ENCODE measurements at places on chromosomes 6 and 20. TPM values are rescaled to one million over a fixed set of nuclear protein-coding genes. Genes with fewer than 3 reads are reported as not detected.

Gene PARD6B
- total RNA-seq: 12.2 TPM

DNA sequence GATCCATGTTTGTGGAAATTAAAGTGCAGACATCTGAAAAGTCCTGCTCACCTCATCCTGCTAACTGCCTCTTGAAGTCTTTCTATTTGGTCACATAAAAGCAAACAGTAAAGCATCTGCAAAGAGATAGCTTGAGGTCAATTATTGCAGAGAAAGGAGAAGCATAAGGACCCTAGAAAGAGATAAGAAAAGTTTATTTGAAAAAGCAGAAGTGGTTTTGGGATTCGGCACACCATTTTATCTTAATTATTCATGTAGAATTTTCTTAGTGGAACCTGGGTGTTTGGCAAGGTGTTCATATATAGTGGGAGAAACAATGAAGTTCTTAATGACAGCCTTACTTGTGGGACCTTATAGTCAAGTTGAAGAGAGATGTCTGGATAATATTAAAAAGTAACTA lies 280.8 kb downstream of the CENPW start:
- H3K4me1 ChIP-seq: no peaks in the 10 kb centered on the region
- H3K36me3 ChIP-seq: no peaks in the 10 kb centered on the region
- DNase-seq: no peak
- no peaks in the 10 kb centered on the region for H3K27me3 ChIP-seq
- no peak overlapping the region for H3K27ac ChIP-seq

- no peak overlapping the region for H3K4me3 ChIP-seq
- DNase-seq: no peak
- no peaks in the 10 kb centered on the region for H3K36me3 ChIP-seq
- H3K4me1 ChIP-seq: no peaks in the 10 kb centered on the region
- H3K27me3 ChIP-seq: no peaks in the 10 kb centered on the region
- no peak overlapping the region for H3K27ac ChIP-seq
These were observed 395.9 kb downstream of the CDH26 start for GRCh38 chr20:60354024-60354580.

- no peak for DNase-seq
- H3K36me3 ChIP-seq: no peaks in the 10 kb centered on the region
- H3K4me1 ChIP-seq: no peaks in the 10 kb centered on the region
- H3K27ac ChIP-seq: no peak overlapping the region
These were observed 327.2 kb downstream of the HTR1B start for GRCh38 chr6:77136086-77136485.

DNA sequence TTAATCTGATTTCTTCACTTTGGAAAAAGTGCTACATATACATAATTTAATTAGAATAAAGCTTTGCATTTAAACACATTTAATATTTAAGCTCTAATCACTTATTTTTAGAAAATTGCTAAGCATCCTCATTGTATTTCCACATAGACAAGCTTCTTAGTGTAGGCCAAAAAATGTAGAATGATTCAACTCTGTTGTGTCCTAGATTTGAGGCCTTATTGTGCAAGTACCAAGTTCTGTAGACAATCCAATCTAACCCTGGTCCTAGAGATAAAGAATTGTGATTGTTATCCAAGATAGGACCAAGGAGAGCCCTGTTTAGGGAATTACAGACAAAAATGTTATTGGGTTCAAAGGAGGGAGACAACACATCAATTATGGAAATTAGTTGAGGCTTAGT lies 27.6 kb downstream of the MRAP2 start:
- peaks cover 3% of the 10 kb centered on the region for H3K27me3 ChIP-seq
- no peak for DNase-seq
- H3K36me3 ChIP-seq: no peaks in the 10 kb centered on the region
- H3K4me3 ChIP-seq: no peak overlapping the region

GRCh38 chr20:23094213-23094896 lies 8.2 kb upstream of the CD93 start:
- no peaks in the 10 kb centered on the region for H3K36me3 ChIP-seq
- no peak overlapping the region for H3K4me3 ChIP-seq
- DNase-seq: no peak
- no peak overlapping the region for H3K27ac ChIP-seq

- DNase-seq: no peak
- no peaks in the 10 kb centered on the region for H3K36me3 ChIP-seq
- no peaks in the 10 kb centered on the region for H3K27me3 ChIP-seq
- no peak overlapping the region for H3K4me3 ChIP-seq
These were observed 25.6 kb upstream of the GABRR1 start for GRCh38 chr6:89242574-89243330.
